ENCODE measurements at places on chromosomes 7 and 10.

DNA sequence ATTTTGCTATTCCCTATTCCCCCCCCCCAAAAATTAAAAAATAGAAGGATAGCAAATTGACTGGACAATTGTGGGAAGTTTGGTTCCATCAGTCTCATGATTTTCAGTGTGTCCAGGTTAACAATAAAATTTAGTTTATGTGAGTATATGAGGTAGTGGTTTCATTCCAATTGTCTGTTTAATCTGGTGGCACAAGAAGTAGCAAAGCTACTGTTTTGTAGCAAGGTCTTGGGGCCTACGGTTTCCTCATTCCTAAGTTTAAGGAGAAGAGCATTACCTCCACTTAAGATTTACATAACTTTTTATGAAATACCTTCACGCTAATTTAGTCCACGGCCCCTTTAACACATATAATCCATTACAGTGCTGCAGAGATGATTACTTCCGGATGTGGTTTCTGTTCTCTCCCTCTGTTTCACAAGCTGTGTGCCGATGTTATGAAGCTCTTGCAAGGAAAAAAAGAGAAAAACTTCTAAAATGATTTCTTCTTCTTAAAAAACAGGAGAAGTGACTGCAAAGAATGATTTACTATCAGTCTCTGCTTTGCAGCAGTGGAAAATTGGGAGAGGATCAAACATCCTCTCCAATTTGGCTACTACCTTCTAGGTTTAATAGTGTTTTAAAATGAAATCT is 32.7 kb upstream of the NPVF start:
- no peak for DNase-seq

DNA sequence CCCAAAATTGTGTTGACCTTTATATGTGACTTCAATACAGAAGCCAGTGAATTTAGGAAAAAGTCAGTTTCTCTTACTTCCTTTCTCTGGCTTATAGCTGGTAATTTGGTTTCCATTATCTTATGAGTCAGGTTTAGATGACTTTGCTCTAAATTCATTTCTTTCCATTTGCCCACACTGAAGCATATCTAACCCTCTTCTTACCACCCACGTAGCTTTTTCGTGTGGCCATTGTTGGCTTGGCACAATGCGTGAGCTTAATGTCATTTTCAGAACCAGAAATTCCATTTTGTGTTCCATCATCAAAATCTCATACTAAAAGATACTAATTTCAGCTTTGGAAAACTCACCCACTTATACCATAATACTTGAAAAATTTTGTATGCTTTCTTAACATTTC is 271.2 kb downstream of the INHBA start:
- no peak for DNase-seq

GRCh38 chr10:100806356-100806645 is 60.9 kb downstream of the PAX2 start:
- no peak for DNase-seq

GRCh38 chr10:121616291-121616690 is 18.0 kb upstream of the FGFR2 start:
- DNase-seq: no peak

- no peak for DNase-seq
These were observed 34.3 kb downstream of the CDCA7L start for GRCh38 chr7:21911341-21911875.

DNA sequence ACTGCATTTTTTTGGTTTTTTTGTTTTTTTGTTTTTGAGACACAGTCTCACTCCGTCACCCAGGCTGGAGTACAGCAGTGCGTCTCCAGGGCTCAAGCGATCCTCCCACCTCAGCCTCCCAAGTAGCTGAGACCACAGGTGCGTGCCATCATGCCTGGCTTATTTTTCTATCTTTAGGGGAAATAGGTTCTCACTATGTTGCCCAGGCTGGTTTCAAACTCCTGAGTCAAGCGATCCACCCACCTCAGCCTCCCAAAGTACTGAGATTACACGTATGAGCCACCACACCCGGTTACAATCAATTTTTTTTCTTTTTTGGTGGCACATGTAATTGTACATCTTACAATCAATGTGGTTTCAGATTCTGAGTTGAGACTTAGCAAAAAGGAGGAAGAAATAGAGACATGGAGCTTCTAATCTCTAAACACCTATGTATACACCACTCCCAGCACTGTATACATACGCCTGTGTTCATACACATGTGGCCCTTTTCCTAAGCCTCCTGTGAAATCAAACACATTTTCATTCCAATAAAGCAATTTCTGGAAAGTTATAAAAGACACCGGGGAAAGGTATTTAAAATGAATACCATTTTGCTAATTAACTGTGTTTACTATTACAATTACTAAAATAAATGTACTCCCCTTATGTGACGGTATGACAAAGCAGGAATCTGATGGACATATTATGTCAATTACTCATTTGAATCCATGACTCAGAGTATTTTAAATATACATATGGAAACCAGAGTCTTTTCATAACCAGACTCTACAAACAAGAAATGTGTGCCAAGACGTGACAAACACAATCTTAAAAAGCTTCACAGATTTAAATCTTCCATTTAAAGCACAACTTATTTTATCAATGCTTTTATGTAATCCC is 40.9 kb downstream of the SMURF1 start:
- no peak for DNase-seq

- DNase-seq: no peak
These were observed 34.5 kb downstream of the ATXN7L1 start for GRCh38 chr7:105841866-105842265.

- DNase-seq: no peak
These were observed 3.1 kb upstream of the CYP26A1 start for GRCh38 chr10:93070378-93071176.

DNA sequence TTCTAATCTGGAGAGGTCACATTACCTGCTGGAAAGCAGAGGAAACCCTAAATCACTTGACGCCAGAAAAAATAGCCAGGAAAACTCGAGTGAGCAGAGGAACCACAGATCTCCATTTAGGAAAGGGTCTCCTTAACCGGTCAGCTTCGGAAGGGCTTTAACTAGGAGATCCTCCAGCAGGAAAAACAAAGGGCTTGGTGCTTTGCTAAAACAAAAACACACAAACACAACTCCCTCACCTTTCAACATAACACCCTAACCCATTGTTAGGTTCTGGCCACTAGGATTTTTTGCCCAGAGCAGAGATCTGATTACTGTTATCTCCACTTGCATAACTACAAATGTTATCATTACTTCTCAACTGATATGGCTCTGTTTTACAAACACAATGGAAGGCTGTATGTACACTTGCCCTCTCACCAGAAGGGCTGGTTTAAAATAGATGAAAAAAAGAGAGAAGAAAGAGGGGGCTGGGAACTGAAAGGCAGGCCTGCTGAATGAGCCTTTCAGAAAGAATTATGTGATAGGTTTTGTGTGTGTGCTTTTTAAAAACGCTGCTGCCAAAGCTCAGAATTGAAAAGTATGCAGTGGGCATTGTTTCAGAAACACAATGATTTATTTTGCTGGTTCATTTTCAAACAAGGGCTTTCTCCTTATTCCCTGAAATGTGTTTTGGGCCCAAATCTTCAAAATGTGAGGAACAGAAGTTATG is 161.5 kb downstream of the FGFR2 start:
- DNase-seq: no peak

- no peak for DNase-seq
These were observed 213.9 kb downstream of the FRMD4A start for GRCh38 chr10:14116837-14117236.

- DNase-seq: no peak
These were observed 16.4 kb downstream of the UCN3 start for GRCh38 chr10:5381187-5381586.

Data from posterior cingulate gyrus (tissue), 11 donors.